ENCODE measurements at places on chromosomes 4 and X.

GRCh38 chr4:88429401-88429800 lies 27.5 kb upstream of the HERC5 start:
- no peak for DNase-seq

GRCh38 chrX:38347136-38347535 lies 5.3 kb upstream of the OTC start:
- DNase-seq: no peak

GRCh38 chr4:25950461-25951389 lies 36.7 kb downstream of the SMIM20 start:
- no peak for DNase-seq

DNA sequence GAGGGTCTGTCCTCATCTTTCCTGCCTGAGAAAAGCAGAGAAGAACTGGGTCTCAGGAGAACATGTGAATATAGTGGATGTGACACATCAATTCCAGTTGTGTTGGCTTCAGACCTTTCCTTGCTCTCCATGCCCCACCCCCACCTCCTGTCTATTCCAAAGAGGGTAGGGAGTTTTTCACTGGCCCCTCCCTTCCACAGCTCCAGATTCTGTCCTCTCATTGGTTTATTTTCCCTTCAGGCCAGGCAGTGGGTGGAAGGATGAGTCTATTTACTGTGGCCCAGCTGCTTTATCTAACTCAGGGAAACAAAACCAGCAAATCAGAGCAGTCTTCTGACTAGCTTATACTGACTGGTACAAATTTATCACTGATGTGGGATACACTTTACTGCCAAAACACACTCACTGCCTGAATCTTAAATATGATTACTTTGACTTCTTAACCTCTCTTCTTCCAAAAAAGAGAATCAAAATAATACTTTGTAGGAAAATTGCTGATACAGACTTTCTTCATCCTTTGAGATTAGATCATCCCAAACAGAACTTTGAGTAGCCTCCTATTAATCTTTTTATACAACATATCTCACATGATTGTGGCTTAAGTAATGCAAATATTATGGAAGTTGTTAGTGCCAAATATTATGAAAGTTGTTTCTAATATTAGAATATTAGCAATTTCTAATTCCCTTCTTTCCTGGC lies 221.2 kb downstream of the MID1 start:
- DNase-seq: no peak

- DNase-seq: peak; percentile 40
Observed at GRCh38 chrX:2705046-2705832, 14.1 kb downstream of the CD99 start.

- no peak for DNase-seq
Observed at GRCh38 chr4:113556382-113557134, 205.0 kb downstream of the CAMK2D start.

GRCh38 chr4:64777286-64777685 lies 368.0 kb upstream of the TECRL start:
- DNase-seq: no peak

- DNase-seq: no peak
Observed at GRCh38 chr4:158966091-158966490, 136.8 kb upstream of the RAPGEF2 start.

DNA sequence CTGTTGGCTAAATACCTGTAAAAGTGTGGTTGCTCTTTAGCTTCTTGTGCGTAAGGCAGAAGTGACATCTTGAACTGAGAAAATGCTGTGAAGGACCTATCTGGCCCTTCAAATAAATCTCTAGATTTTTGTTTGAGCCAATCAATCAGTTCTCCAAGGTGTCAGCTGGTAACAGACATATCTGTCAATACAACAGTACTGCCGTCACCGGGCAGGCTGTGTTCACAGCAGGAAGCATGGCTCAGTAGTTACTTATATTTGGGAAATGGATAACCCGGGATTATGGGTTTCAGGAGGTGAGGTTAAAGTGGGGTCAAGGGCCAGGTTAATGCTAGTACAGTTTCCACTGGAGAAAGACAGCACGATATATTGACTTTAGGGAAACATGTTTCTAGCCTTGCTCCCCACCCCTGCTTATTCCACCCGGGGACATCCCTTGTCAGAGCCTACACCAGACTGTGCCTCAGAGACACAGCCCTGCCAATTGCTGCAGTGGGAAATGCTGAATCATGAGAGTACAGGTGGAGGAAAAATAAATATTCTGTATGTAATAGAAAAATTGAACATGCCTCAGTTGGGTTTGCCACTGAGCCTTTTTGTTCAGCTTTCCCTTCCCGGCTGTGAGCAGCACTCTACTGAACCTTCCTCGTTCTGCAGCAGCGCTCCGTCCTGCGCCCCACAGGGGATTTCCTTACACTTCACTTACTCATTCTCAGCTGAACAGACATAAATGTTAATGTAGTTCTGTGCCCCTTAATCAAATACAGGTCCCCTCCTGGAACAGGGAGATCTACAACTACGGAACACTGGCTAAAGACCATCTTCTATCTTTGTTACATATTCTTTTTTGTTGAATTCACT lies 121.1 kb downstream of the MGST2 start:
- no peak for DNase-seq

DNA sequence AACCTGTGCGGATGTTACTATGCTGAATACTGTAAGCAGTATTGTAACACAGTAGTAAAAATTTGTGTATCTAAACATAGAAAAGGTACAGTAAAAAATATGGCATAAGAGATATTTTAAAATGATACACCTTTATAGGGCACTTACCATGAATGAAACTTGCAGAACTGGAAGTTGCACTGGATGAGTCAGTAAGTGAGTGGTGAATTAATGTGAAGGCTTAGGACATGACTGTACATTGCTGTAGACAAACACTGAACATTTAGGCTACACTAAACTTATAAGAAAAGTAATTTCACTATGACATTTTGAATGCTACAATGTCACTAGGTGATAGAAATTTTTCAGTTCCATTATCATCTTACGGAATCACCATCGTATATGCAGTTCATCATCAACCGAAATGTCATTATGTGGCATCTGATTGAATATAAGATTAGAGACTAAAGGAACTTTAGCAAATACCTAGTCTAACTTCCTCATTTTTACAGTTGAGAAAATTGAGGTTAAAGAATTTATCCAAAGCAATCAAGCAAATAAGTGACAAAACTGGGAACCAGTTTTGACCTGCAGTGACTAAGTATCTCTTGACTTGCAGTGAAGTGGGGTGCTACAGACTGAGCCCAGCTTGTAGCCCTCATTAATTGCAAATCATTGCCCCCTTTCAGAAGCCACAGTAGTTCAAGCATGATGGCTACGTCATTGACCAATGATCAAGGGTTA lies 55.3 kb downstream of the EGF start:
- no peak for DNase-seq

GRCh38 chr4:184122631-184123408 lies 94.9 kb downstream of the ENPP6 start:
- DNase-seq: no peak

DNA sequence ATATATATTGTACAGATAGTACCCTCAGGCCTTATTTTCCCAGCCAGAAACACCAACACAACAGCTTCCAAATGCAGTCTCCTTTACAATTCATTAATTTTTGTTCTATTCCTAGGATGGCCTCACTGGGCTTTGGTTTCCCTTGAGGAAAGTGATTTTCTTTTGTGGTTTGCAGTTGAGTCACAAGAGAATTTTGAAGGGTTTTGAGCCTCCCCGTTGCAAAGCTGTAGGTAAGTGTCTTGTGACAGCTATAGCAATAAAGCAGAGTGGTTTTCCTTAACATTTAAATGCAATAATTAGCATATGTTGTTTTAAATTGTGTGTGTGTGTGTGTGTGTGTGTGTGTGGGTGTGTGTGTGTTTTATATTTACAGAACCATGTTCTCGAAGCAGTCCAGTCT lies 54.1 kb upstream of the WDR17 start:
- DNase-seq: no peak

DNA sequence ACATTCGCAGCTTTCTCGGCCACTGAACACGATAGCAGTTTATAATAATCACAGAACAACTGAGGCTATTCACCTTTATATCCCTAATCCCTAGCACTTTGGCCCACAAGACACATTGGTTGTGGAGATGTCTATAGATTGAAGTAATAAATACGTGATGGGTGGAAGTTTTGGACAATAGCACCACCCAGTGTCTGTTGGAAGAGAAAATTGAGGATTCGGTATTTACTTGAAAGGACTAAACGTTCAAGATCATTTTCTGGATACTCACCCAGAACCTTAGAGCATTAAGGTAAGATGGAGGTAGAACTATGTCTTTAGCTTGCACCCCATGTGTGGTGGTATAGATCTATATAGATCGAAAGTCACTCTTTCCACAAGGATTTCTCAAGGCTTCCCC lies 787 bp upstream of the TMSB15A start:
- DNase-seq: no peak

DNA sequence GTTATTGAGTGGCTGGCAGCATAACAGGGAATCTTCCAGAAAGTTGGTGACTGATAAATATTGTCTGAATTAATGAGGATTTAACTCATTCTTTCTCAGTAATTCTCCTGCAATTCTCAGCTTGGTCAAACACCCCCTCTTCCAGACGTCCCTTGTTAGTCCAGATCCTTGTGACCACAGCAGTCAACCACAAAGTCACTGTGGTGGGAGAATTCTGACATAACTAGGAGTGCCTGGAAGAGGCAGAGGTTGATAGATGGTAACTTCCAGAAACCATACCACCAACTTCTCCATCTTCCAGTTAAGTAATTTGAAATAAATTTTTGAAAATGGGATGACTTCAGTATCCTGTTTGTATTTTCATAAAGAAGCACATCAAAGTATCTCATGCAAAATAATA lies 90.1 kb downstream of the CEP44 start:
- no peak for DNase-seq

DNA sequence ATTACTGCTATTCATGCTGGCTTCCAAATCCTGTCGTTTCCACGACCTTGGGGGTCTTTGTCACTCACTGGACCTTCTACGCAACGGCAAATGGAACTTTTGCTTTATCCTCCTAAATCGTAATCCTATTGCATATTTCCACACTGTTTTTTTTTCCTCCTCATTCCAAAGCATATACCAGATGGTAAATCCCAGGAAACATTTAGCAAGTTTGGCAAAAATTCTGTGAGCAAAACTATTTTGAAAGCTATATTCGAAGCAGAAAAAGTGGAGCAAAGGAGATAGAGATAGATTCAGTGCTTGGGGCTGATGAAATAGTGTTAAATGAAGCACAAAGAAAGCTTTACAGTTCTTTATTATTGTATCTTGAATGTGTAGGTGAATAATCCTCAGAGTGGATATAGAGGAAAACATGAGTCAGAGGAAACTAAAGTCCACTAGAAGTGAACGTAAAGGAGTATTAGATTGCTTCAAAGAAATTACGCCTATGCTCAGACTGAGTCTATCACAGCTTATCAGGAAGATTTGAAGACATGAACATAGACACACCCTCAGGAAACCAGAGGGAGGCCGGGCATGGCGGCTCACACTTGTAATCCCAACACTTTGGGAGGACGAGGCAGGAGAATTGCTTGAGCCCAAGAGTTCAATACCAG lies 50.2 kb upstream of the FAM9A start:
- no peak for DNase-seq

- no peak for DNase-seq
Observed at GRCh38 chr4:86117705-86118302, 242.0 kb downstream of the MAPK10 start.

GRCh38 chr4:98794565-98795205 lies 134.2 kb downstream of the EIF4E start:
- DNase-seq: no peak

GRCh38 chrX:109890910-109891502 lies 111.9 kb upstream of the TMEM164 start:
- DNase-seq: no peak

DNA sequence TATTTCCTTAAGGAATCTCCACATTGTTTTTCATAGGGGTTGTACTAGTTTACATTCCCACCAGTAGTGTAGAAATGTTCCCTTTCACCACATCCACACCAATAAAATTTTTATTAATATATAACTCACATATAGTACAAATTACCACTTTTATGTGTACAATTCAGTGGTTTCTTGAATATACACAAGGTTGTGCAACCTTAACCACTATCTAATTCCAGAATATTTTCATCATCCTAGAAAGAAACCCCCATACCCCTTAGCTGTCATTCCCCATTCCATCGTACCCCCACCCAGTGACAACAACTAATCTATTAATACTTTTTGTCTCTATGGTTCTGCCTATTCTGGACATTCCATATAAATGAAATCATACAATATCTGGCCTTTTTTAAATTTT lies 108.3 kb upstream of the USP9X start:
- no peak for DNase-seq

DNA sequence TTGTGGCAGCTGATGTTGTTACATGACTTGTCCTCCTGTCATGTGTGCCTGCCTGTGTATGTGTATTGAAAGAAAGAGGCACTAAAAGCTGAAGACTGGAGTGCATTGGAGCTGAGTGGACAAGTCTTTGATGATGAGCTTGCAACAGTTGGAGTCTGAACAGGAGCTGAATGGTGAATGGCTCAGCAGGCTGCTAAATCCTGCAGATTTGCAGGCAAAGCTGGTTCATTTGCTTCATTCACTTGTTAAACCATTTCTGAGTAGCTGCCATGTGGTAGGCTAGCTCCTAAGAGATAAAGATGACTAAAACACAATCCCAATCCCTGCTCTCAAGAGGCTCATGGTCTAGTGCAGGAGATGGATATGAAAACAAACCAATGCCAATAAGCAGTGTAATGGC lies 217.3 kb downstream of the CHRDL1 start:
- DNase-seq: no peak

- DNase-seq: no peak
Observed at GRCh38 chr4:13349096-13349495, 135.0 kb downstream of the RAB28 start.

DNA sequence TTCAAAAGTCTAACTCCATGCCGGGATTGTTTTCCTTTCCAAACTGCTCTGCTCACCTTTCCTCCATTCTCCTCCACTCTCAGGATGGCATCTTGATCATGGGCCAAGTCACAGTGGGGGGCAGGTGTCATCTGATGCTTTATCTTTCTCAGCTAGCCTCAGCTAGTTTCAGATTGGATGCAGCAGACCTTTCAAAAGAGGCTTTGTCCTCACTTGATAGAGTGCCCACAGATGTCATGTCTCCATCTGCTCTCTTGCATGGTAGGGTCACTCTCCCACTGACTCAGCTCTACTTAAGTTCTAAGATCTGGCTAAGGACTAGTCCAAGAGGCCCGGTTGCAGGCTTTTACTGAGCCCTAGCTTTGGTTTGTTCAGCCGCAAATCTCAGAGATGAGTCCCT lies 341.8 kb upstream of the GALNT7 start:
- DNase-seq: no peak

DNA sequence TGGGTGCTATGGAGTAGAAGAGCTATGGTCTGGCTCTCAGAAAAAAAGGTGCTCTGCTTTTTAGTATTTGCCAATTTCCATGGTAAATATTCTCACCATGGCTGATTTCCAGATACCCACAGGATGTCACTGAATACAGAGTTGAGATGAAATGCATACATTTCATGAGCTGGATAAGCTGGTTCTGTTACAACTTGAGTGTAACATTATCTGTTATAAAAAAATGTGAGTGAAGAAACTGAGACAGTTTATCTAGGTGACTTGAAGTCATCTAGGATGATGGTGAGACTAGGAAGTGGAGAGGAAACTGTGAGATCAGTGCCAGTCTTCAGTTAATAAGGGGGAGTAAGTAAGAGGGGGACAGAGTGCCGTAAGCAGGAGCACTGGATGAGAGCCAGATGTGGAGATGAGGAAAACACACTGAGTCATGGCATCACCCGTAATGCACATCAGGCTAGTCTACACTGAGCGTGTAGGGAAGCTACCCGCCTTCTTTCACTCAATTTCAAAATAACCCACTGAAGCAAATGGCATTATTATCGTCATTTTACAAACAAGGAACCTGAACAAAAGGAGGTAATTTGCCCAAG lies 5.0 kb downstream of the HPSE start:
- DNase-seq: no peak

GRCh38 chrX:39301036-39301435 lies 499.8 kb downstream of the MID1IP1 start:
- no peak for DNase-seq
